ENCODE measurements at places on chromosomes 3 and 15.

GRCh38 chr3:122245513-122246174 lies 62.2 kb downstream of the CASR start:
- DNase-seq, result no peak

DNA sequence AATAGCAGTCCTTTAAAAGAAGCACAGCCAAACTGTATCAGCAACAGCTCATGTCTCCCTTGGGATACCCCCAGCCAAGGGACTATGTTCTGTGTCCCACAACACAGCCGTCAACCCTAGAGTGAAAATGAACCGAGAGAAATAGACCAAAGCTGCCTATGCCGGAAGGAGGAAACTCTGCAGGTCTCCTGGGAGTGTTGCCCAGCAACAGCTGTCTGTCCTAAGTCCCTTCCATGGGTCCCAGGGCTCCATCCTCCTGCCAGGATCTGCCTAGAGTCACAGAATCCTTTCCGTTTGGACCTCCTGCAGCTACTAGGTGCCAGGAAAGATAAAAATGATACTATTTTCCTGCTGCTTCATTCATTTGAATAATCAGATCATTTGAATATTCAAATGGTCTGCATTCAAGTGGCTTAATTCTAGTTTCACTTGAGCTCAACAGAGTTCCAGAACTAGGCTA lies 53.1 kb downstream of the TRANK1 start:
- no peak for DNase-seq

DNA sequence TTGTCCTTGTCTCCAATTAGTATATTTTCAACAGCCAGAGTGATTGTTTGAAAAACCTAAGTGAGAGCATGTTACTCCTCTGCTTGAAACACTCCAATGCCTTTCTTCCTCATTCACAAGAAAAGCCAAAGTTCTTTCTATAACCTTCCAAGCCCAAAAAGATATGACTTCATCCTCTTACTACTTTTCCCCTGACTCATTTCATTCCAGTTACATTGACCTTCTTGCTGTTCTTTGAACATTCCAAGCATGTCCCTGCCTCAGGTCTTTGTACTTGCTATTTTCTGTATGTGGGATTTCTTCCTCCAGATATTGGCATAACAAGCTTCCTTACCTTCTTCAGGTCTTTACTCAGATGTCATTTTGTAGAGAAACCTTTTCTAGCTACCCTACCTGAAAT lies 28.3 kb downstream of the EHHADH start:
- no peak for DNase-seq

GRCh38 chr15:35673093-35673684 lies 127.2 kb upstream of the DPH6 start:
- DNase-seq, result no peak

DNA sequence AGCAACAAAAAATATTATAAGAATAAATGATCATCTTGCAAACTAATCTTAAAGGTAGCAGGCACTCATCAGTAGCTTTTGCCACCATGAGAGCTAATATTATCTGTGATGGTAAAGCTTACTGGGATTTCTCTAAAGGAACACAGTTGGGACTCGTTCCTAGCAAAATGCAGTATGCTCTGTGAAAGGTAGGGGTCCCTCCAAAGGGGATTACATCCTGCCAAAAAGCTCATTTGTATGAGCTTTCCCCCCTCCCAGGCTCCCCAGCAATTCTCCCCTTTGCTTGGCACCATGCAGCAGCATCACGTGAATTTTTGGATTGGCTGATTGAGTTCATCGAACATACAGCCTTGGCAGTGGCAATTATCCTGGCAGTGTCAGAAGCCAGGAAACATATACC lies 361.0 kb upstream of the PLSCR5 start:
- DNase-seq, result no peak

GRCh38 chr3:2540115-2540514 lies 441.4 kb downstream of the CNTN4 start:
- DNase-seq, result no peak

- no peak for DNase-seq
These were observed 22.7 kb downstream of the ATP6V1A start for GRCh38 chr3:113769551-113769950.

DNA sequence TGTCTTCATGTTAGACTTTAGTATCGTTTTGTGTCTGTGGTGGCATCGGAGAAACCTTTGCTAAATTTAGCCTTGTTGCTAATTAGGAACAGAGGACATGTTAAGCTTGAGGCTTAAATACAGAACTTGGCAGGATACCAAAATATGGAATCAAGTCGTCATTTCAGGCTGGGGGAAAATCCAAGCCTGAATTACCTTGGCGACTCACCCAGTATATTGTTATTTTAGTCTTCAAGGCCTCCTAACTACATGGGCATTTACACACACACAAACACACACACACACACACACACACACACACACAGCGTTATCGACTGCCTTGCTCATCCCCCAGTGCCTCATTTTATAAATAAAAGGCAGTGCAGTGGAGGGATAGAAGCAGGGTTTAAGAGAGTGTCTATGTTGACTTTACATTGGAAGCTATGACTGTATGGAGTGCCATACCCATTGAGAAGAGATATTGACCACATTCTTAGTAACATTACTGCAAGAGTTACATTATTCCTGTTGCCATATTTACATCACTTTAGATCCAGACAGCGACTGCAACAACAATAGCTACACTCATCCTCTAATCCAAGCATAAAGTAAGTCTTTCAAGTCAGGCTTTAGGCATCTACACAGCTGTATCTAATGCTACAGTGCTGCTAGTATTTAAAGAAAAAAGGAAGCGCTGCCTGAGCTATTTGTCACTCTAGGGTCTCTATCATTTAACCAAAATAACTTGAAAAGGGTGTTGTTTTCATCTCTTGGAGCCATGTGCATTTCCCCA lies 210.8 kb upstream of the SEMA6D start:
- no peak for DNase-seq

GRCh38 chr3:27910456-27910855 lies 188.3 kb upstream of the EOMES start:
- no peak for DNase-seq

GRCh38 chr3:195802795-195803194 lies 8.9 kb downstream of the MUC4 start:
- no peak for DNase-seq

- no peak for DNase-seq
These were observed 5.4 kb downstream of the HACL1 start for GRCh38 chr3:15595955-15596354.

DNA sequence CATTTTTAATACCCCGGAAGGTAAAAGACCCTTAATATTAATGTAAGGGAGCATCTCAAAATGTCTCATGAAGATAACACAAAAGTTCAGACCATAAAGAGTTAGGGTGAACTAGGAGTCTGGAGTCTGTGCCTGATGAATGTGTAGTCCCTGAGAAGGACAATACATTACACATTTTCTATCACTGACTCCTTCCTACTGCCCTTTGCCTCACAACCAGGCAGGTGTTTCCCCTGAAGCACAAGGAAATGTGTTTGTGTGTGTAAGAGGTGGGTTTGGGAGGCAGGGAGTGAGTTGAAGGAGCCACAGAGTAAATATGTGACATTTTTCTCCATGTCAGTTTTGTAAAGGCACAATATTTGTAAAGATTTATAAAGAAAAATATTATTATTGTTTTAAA lies 59.1 kb downstream of the SSR3 start:
- no peak for DNase-seq

- DNase-seq, result no peak
These were observed 9.8 kb downstream of the TM2D3 start for GRCh38 chr15:101642361-101642760.

- DNase-seq, result no peak
These were observed 11.4 kb upstream of the IGDCC3 start for GRCh38 chr15:65389226-65389625.

- no peak for DNase-seq
These were observed 15.7 kb downstream of the ACAN start for GRCh38 chr15:88818920-88819319.

DNA sequence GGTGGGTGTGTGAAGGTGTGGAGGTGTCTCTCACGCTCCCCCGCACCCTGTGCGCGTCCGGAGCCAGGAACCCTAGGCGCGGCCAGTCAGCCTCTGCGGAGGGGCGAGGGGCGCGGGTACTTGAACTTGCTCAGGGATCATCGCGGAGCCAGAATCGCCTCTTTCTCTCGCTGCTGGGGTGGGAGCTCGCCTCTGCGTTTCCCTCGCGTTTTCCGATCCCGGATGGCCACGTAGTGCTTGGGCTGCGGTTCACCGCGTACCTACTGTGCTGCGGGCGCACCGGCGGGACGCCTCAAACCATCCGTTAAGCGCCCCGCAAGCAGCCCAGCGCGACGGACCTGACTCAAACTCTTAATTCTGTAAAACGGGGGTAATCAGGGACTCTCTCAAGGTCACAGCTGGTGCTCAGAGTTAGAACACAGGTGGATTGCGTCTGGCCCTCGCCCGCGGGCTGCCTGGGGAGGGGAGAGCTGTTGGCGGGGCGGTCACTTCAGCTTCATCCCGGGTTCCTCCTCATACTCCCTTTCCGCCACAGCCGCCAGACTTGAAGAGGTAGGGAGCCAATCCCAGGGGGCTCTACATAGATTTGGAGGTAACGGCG lies 686 bp downstream of the MYRIP start:
- no peak for DNase-seq

- DNase-seq, result no peak
These were observed 25.0 kb downstream of the MCCC1 start for GRCh38 chr3:183074261-183074660.

DNA sequence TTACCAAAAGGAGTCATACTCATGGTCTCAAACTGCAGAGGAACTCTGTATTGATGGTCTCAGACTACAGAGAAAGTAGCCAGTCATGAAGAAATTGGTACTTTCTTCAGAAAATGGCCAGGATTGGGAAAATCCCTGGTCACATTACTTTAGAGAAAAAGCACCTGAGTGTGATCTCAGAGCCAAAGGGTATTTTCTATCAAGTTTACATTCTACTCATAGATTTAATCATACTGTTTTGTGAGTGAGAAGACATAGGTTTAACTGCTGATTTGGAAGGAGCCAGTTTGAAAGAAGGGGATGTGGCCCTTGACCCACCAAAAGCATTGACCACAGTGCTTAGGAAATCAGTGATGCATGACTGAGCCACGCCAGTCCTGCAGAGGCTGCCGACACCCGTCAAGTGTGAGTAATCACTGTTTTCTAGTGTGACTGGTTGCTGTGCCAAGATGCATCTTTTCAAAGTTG lies 203.6 kb downstream of the AKAP13 start:
- DNase-seq, result peak; percentile 54

GRCh38 chr3:28947061-28947460 lies 333.8 kb upstream of the RBMS3 start:
- DNase-seq, result no peak

- no peak for DNase-seq
These were observed 613.3 kb downstream of the TUSC7 start for GRCh38 chr3:117322866-117323265.

DNA sequence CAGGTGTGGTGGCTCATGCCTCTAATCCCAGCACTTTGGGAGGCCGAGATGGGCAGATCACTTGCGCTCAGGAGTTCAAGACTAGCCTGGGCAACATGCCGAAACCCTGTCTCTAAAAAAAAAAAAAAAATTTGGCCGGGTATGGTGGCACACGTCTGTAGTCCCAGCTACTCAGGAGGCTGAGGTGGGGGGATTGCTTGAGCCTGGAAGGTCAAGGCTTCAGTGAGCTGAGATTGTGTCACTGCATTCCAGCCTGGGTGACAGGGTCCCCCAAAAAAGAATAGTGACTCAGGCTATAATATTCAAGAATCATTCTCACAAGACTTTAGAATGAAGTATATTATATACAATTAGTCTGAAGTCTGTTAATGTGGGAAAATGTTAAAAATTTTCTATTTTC lies 70.5 kb upstream of the PLXND1 start:
- no peak for DNase-seq

DNA sequence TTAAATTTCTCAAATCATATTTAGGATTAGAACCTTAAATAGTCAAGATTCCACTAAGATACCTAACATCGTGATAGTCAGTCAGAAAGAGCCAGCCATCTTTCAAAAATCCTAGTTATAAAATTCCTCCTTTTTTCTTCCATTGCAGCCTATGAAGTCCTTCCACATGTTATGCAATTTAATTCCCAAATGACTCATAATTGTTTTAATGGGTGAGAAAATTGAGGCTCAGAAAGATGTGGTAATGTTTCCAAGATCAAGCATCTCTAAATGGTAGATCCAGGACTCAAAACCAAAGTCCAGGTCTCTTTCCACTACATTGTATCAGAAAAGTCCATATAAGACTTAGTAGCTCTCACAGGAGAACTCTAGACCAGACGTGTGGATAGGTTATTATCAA lies 9.5 kb downstream of the CFAP44 start:
- DNase-seq, result no peak

- DNase-seq, result no peak
These were observed 50.9 kb downstream of the CEP152 start for GRCh38 chr15:48759921-48760320.

DNA sequence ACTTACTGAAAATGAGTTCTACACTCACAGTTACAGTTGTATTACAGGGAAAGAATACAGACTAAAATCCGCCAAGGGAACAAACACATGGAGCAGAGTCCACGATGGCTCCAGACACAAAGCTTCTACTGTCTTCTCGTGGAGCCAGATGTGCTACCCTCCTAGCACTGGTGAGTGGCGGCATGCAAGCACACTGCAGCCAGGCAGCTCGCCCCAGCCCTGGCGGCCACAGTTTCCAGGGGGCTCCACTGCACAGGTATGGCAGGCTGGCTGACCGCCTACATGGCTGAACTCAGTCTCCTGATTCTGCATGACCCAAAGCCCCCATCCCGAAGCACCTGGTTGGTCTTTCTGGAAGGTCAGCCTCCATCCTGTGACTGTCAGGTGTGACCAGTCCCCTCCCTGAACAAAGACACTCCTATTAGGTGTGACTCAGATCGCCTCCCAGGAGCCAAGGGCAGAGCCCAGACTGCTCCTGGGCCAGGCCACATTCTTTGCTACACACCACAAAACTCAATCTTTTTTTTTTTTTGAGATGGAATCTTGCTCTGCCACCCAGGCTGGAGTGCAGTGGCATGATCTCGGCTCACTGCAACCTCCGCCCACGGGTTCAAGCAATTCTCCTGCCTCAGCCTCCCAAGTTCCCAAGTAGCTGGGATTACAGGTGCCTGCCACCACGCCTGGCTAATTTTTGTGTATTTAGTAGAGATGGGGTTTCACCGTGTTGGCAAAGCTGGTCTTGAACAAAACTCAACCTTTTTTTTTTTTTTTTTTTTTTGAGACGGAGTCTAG lies 51.5 kb downstream of the CFAP92 start:
- DNase-seq, result no peak

DNA sequence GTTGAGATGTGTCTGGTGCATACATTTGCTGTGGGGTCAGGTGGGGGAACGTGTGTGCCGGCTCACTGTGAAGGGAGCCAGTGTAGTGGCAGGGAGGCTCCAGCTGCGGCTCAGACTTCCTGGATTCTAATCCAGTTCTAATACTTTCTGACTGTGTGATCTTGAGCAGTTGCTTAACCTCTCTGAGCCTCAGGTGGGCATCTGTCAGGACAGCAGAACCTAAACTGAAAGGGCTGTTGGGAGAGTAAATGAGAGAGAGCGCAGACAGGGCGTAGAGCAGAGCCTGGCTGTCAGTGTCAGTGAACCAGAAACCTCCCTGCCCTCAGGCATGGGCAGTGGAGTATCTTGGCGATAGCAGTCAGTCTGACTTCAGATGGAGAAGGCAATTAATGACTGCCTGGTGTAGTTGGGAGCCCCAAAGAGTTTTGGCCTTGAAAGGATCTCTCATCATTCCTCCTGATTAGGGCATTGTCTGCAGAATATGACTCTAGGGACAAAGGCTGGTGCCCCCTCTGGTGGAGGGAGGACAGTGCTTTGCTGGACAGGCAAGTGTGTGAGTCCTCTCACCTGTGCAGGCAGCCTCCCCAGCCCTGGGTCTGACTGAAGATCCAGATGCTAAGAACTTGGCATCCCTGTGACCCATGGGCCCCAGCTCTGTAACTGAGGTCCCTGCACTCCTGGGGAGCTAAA lies 9.6 kb downstream of the KBTBD13 start:
- DNase-seq, result peak; percentile 11

- no peak for DNase-seq
These were observed 45.2 kb downstream of the FBXL2 start for GRCh38 chr3:33322412-33322811.

Data from CD4-positive, alpha-beta T cell treated with Interleukin-6 for 4 hours (primary cell).